ENCODE measurements at places on chromosomes 7 and 10. TPM values are rescaled to one million over a fixed set of nuclear protein-coding genes. Genes with fewer than 3 reads are reported as not detected.

DNA sequence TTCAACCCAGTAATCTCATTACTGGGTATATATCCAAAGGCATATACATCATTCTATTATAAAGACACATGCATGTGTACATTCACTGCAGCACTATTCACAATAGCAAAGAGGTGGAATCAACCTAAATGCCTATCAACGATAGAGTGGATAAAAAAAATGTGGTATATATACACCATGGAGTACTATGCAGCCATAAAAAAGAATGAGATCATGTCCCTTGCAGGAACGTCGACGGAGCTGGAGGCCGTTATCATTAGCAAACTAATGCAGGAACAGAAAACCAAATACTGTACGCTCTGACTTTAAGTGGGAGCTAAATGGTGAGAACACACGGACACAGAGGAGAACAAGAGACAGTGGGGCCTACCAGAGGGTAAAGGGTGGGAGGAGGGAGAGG lies 105.5 kb downstream of the SLC25A13 start:
- no peak for DNase-seq

The SPDYE11 gene
- polyA plus RNA-seq = 0.20 TPM

The POLD2 gene
- polyA plus RNA-seq = 75.6 TPM

The ACTL6B gene
- not detected for polyA plus RNA-seq

DNA sequence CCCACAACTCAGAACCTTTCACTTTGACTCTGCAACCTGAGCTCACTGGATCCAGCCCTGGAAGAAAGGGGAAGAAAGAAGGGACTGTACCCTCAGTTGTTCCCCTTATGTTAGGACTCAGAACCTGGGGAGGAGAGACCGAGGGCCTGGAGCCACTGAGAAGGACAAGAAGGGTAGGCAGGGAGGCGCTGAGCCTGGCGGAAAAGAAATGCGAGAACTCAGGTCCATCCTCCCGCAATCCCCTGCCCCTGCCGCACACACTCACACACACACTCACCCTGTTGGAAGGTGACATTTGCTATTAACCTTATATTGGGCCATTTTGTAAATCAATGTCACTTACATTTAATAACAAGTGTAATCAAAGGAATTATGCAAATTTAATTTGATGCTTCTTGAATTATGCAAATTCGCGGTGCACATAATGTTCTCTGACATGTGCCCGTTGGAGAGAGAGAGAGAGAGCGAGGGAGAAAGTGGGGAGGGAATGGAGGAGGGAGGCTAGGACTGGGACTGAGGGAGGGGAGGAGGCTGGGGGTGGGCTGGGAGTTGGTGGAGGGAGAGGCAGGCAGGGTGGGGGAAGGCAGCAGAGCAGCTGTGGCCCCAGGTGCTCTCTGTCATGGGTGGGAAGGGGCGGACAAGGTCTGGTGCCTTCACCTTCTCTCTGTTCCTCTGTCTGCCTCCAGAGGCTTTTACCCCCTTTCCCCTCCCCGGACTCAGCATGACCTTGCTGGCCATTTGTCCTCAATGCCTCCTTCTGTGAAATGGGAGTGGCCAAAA lies 99.6 kb upstream of the PAX2 start:
- no peak for DNase-seq

DNA sequence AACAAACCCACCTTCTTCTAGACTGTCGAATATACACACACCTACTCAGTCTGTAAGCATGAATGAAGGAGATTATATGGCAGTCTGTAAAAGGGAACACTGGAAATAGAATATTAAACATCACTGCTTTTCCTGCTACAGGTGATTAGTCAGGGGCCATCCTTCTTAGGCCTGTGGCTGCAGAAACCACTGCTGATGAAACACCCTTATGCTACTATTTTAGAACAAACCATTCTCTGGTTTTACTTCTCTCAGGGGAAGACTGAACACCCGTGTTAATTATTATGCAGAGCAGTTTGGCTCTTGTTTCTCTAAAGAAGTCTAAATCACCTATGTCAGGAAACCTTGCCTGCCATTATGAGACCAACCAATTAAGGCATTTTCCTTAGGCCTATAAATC lies 351.1 kb upstream of the KLF6 start:
- no peak for DNase-seq

- DNase-seq = no peak
Measured at GRCh38 chr10:110553905-110554304, 13.6 kb upstream of the SMC3 start.

The GPR26 gene
- not detected for polyA plus RNA-seq

- no peak for DNase-seq
Measured at GRCh38 chr10:80462981-80463741, 9.1 kb downstream of the TSPAN14 start.

The SRRM3 gene
- 0.63 TPM for polyA plus RNA-seq

- no peak for DNase-seq
Measured at GRCh38 chr10:67596641-67597040, 99.4 kb downstream of the CTNNA3 start.
